Endothelial cell of umbilical vein (primary cell): ENCODE measurements at places on chromosomes 5 and 9. TPM values are rescaled to one million over a fixed set of nuclear protein-coding genes. Genes with fewer than 3 reads are reported as not detected.
A peak's percentile ranks its signal among the peaks of the same experiment; 100 is the strongest.

- H3K4me1 ChIP-seq = no peaks in the 10 kb centered on the region
- H3K4me3 ChIP-seq = no peak overlapping the region
- H3K27me3 ChIP-seq = no peaks in the 10 kb centered on the region
These were observed 34.1 kb downstream of the STARD4 start for GRCh38 chr5:111478266-111478665.

GRCh38 chr5:76524101-76524835 is 98.9 kb downstream of the F2RL2 start:
- no peak overlapping the region for H3K27ac ChIP-seq
- H3K27me3 ChIP-seq = peaks cover 3% of the 10 kb centered on the region
- no peak for DNase-seq
- no peak overlapping the region for H3K4me3 ChIP-seq

DNA sequence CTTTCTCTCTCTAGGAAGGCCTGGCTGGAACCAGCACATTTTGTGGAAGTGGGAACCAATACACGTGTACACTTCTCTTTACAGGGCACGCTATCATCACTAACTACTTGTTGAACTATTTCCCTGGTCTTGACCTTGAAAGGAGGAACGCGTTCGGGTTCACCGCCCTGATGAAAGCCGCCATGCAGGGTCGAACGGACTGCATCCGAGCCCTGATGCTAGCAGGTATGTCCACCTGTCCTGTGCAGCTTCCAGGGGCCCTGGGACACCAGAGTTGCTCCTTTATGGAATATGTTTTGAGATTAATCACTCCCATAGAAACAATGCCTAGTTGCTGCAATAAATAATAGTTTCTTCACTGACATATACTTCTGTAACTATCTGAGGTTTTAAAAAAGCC is 74.1 kb downstream of the ANKRD33B start:
- no peak overlapping the region for H3K27ac ChIP-seq
- no peaks in the 10 kb centered on the region for H3K36me3 ChIP-seq
- H3K4me1 ChIP-seq = peaks cover 18% of the 10 kb centered on the region
- DNase-seq = no peak
- no peak overlapping the region for H3K4me3 ChIP-seq
- no peaks in the 10 kb centered on the region for H3K27me3 ChIP-seq

- H3K4me1 ChIP-seq = no peaks in the 10 kb centered on the region
- H3K4me3 ChIP-seq = no peak overlapping the region
- H3K36me3 ChIP-seq = no peaks in the 10 kb centered on the region
- no peak for DNase-seq
These were observed 19.5 kb downstream of the THBS4 start for GRCh38 chr5:80054682-80055081.

- peaks cover 10% of the 10 kb centered on the region for H3K4me1 ChIP-seq
- DNase-seq = no peak
- H3K36me3 ChIP-seq = no peaks in the 10 kb centered on the region
- H3K4me3 ChIP-seq = no peak overlapping the region
These were observed 3.6 kb upstream of the AGPAT2 start for GRCh38 chr9:136690806-136691261.

DNA sequence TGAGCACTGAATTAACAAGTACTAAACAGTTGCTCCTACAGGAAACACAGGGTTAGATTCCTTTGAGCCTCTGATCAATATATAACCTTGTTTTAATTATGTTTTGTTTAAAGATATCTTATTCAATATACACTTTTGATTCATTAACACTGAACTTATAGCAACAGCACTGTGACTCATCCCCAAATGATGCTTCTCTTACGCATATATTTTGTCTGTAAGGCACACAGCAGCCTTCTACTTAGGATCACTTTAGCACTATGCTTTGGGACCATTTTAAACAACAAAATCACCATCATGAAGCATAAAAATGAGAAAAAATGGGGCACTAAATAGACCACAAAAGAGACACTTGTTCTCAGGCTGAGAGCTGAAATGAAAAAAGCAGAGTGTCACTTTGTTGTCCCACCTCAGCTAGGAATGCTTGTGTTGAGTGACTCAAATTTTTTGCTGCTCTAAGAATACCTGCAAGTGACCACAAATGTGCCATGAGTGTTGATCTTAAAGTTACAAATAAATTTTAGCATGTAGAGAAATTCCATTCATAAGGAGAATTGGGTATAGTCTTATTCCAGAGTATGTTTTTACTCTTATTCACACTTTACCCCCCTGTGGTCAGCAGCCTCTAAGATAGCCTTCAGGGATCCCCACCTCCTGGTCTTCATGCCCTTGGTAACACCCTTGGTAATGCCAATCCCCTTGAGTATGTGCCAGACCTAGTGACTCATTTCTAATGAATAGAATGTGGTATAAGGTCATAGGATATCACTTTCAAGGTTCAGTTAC is 252.7 kb upstream of the IL12B start:
- H3K4me1 ChIP-seq = no peaks in the 10 kb centered on the region
- no peaks in the 10 kb centered on the region for H3K27me3 ChIP-seq
- no peak for DNase-seq
- H3K36me3 ChIP-seq = no peaks in the 10 kb centered on the region
- H3K27ac ChIP-seq = no peak overlapping the region
- no peak overlapping the region for H3K4me3 ChIP-seq

DNA sequence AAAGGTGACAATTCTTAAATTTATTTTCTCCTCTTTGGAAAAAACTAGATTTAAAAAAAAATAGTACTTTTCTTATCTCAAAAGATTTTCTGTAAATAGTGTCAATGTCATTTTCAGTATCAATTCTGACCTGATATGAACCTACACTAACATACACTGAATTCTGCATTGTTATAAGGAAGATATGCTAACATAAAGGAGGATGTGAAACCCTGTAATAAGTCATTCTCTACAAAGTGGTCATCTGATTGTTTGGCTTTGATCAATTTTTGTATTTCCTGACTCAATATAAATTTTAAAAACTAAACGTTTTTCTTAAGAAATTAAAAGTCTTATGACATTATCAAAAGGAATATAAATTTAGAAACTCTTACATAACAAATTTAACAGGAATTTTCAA is 233.6 kb upstream of the EDIL3 start:
- H3K4me3 ChIP-seq = no peak overlapping the region
- H3K27me3 ChIP-seq = no peaks in the 10 kb centered on the region
- DNase-seq = no peak
- H3K36me3 ChIP-seq = no peaks in the 10 kb centered on the region
- H3K4me1 ChIP-seq = no peaks in the 10 kb centered on the region
- no peak overlapping the region for H3K27ac ChIP-seq

DNA sequence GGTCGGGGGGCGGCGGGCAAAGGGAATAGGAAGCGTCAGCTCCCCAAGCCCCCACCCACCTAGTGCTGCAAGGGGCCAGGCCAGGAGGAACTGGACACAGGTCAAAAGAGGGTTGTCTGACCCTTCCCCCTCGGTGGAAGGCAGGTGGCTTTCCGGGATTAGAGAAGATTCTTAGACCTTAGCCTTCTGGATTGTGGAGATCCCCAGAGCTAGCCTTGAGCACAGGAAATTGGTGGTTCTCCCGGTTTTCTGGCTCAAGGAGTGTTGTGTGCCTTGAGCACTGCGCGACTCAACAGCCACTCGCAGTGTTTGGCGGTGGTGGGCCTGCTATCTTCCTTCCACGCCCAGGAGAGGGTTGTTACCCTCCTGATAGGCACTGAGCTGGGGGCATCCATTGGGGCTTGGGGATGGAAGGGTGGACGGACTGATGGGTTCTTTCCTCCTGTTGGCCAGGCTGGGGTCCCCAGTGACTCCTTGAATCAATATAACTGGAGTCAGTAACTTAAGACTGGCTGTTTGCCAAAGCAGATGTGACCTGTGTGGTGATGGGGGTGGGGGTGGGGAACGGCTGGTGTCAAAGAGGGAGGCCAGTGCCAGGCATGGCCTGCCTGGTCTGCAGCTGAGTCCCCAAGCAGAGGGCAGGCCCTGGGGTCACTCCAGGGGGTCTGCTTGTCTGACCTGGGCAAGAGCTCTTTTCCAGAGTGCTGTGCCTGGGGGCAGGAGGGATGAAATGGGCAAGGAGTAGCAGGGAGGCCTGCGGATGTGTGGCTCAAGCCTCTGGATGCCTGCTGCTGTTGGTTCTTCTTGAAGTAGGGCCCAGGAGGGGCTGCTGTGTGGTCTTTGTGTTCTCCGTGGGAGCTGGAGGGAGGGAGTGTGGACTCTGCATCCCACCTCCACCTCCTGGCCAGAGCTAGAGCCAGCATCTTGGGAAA is 2.1 kb downstream of the FGF18 start:
- peaks cover 5% of the 10 kb centered on the region for H3K27me3 ChIP-seq
- no peak for DNase-seq
- no peak overlapping the region for H3K4me3 ChIP-seq
- no peak overlapping the region for H3K27ac ChIP-seq
- H3K36me3 ChIP-seq = no peaks in the 10 kb centered on the region

GRCh38 chr5:163362840-163363371 is 74.5 kb upstream of the CCNG1 start:
- H3K27me3 ChIP-seq = no peaks in the 10 kb centered on the region
- no peak overlapping the region for H3K27ac ChIP-seq
- no peak overlapping the region for H3K4me3 ChIP-seq
- no peaks in the 10 kb centered on the region for H3K36me3 ChIP-seq
- DNase-seq = no peak

- no peak overlapping the region for H3K27ac ChIP-seq
- DNase-seq = no peak
- no peaks in the 10 kb centered on the region for H3K27me3 ChIP-seq
- H3K4me1 ChIP-seq = peaks cover 14% of the 10 kb centered on the region
These were observed 152.1 kb downstream of the GNAQ start for GRCh38 chr9:77879437-77879943.

GRCh38 chr9:14080959-14081542 is 232.9 kb downstream of the NFIB start:
- no peak overlapping the region for H3K4me3 ChIP-seq
- H3K27ac ChIP-seq = no peak overlapping the region
- DNase-seq = no peak
- H3K4me1 ChIP-seq = no peaks in the 10 kb centered on the region
- no peaks in the 10 kb centered on the region for H3K27me3 ChIP-seq
- no peaks in the 10 kb centered on the region for H3K36me3 ChIP-seq

- H3K27ac ChIP-seq = peak overlapping the region; percentile 13
- H3K27me3 ChIP-seq = no peaks in the 10 kb centered on the region
- peaks cover 32% of the 10 kb centered on the region for H3K4me1 ChIP-seq
- H3K36me3 ChIP-seq = no peaks in the 10 kb centered on the region
- no peak overlapping the region for H3K4me3 ChIP-seq
- peak; percentile 29 for DNase-seq
These were observed 459.6 kb downstream of the RAB3C start for GRCh38 chr5:59042201-59043055.

DNA sequence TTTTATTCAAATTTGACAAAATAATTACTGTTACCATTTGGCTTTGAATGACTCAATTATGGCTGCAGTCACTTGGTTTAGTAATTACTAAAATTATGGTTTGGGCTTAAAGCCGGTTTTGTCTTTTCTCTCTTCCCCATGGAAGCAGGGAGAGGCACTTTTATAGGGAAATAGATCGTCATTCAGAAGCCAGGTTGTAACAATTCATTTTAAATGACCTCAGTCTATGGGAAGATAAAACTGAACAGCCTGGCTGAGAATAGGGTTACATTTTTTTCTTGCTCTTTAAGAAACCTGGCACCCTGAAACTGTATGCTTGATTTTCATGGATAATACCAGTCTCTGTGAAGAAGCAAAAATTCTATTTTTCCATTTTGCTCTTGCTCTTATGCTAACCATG is 169.8 kb downstream of the SMC2 start:
- H3K4me3 ChIP-seq = no peak overlapping the region
- H3K27me3 ChIP-seq = no peaks in the 10 kb centered on the region
- H3K27ac ChIP-seq = no peak overlapping the region
- no peak for DNase-seq
- no peaks in the 10 kb centered on the region for H3K4me1 ChIP-seq

The IL4 gene
- not detected in 2 replicates for total RNA-seq

The BARHL1 gene
- not detected in 2 replicates for total RNA-seq

The CDC37L1 gene
- total RNA-seq = 6.8 and 8.9 TPM in 2 replicates

The NUTM2G gene
- total RNA-seq = not detected in 2 replicates

The TMEFF1 gene
- total RNA-seq = 9.8 and 14.6 TPM in 2 replicates
